ENCODE measurements at places on chromosomes 13 and 19.

GRCh38 chr19:5193192-5193591 is 147.4 kb downstream of the PTPRS start:
- peak; percentile 53 for DNase-seq

- DNase-seq, result no peak
These were observed 2.1 kb upstream of the RAD23A start for GRCh38 chr19:12943437-12944044.

DNA sequence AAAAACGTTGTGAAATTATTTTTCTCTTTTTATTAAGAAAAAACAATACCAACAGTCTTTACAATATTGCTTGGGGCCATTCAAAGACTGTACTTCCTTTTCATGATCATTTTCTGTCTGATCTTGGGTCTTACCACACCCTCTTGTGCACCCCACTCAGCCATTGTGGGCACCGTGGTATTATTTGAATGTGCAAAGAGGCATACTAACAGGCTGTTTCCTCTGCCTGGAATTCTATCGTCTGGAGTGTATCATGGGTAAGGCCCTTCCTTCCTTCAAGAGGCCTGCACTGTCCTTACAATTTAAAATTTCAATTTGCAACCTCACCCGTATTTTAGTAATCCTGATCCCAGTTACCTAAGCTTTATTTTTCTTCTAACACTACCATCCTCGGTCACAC is 76.5 kb downstream of the FGF14 start:
- DNase-seq, result no peak

DNA sequence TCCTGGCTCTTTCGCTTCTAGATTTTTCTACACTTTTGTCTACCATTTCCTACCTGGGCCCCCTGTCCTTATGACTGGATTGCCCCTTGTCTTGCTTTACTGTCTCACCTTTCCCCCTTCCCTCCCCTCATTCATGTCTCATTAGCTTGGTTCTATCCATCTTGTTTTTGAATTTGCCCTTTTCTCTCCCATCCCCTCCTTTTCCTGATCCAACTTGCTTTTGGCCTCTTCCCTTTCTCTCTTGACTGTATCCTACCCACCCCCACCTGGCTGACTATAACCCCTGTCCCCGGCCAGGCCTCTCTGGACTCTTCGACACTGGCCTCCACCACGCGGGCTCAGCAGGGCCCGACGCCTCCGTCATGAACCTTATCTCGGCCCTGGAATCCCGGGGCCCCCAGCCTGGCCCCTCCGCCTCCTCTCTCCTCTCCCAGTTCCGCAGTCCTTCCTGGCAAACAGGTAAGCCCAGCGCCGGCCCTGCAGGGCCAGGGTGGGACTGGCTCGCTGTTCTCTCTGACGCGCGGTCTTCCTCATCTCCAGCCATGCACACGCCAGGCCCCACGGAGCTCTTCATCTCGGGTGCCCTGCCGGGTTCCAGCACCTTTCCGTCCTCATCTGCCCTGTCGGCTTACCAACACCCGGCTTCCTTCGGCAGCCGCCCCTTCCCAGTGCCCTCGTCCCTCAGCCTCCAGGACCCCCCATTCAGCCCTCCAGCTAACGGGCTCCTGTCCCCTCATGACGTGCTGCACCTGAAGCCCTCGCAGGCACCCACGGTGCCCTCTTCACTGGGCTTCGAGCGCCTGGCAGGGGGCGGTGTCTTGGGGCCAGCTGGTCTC is 3.4 kb downstream of the PRR12 start:
- DNase-seq, result no peak

DNA sequence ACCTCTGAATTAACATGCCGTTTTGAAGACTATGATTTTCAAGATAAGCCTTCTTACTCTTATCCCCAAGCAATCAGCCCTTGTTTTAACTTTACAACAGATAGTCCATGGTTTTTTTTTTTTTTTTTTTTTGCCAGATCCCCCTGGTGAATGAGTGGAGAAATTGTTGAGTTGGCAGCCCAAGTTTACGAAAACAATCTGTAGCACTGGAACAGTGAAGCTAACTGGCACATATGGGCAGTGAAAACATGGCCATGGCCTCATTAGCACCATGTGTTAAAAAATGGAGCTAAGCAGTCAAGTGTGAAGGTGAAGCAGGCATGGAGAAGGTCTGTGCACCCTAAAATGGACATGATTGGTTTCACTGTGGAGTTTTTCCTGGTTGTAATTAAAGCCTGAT is 812.1 kb upstream of the MIR17HG start:
- no peak for DNase-seq

- DNase-seq, result no peak
These were observed 14.5 kb downstream of the RFX2 start for GRCh38 chr19:6095760-6096159.

DNA sequence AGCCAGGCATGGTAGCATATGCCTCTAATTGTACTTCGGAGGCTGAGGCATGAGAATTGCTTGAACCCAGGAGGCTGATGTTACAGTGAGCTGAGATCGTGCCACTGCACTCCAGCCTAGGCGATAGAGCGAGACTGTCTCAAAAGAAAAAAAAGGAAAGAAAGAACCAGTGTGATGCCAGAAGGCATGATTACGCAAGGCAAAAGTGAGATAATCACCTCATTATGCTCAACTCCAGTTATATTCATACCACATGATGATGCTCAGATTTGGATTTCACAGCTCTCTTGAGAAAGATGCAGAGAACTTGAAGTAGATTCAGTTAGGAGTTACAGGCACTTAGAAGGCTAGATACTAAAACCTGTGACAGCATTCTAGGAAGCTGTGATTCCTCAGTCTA is 21.8 kb downstream of the RCBTB1 start:
- no peak for DNase-seq

DNA sequence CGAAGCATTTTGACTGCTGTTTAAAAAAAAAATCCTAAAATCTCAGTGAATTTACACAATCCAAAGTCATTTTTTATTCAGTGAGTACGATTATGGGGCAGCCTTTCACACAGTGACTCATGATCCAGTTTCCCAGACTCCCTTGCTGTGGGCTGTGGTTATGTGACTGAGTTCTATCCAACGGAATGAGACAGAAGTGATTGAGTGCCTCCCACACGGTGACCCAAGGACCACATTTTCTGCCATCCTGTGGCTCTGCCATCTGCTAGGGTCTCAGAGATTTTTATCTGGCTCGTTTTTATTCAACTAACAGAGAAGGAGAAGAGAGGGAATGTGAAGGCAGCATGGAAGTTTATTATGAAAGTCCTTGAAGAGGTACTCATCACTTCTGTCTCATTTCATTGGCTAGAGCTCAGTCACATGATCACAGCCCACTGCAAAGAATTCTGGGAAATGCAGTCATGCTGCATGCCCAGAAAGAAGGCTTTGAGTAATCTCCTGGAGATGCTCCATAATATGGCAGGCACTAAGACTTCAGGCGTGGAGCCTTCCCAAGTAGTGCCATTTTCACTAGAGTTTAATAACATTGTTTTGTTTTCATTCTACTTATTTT is 999.4 kb downstream of the UQCRFS1 start:
- no peak for DNase-seq

- DNase-seq, result peak; percentile 19
These were observed 450 bp downstream of the SELENOW start for GRCh38 chr19:47778954-47779351.

DNA sequence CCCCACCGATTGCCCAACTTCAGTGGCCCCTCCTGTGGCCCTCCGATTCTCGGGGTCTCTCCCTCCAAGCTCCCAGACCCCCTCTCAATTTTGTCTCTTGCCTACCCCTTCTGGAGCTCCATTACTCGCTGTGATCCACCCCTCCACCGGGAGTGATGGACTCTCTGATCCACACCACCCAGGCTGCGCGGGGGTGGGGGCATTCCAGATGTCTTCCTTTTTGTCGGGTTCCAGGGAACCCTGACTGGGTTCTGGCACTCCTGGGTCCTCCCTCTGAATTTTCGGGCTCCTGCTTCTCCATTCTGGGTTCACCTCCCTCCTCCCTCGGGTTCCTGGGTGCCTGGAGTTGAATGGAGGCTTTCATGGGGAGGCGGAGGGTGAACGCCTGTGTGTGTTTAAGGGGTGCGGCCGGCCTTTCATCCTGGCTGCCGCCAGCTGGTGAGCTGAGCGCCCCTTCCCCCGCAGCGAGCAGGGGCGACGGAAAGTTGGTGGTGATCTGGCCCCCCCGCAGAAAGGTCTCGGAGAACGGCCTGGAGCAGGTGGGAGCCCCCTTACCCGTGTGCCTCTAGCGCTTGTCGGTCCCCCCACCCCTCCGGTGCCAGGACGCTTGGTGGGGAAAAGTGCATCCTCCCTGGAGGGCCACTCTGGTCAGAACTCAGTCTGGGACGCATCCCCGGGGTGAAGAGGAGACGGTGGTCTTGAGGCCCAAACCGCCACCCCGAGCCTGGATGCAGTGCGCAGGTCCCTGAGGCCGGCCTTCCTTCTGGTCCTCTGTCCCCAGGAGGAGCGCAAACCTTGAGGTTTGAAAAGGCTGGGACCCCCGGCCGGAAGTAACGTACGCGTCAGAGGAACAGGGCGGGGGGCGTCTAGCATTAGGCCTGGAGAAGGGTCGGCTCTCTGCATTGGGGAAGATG is 1.6 kb downstream of the MISP3 start:
- DNase-seq, result peak; percentile 35

DNA sequence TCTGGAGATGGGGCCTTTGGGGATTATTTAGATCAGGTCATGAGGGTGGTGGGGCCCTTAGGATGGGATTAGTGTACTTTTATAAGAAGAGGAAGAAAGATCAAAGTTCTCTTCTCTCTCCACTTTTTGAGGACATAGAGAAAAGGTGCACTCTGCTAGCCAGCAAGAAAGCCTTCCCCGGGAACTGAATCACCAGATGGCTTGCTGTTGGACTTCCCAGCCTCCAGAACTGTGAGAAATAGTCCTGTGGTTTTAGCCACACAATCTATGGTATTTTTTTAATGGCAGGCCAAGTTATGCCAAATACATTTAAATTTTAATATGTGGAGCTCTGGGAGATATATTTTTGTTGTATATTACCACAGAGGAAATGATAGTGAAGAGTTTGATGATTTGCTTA is 385.8 kb downstream of the KLF12 start:
- DNase-seq, result no peak

DNA sequence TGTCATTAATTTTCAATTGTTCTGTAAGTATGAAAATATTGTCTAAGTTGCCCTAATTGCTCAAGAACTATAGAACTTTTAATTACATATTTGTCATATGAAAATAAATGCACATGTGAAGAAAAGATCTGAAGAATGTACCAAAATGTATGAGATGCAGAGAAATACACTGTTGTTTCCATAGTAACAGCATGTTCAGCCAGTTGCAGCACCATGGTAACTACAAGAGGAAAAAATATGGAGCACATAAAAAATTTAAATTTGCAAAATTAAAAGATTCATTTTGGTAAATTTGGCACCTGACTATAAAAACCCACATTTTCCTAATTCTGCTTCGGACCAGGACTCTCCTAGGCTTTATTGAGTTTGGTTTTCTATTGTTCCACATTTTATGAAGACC is 1170.0 kb upstream of the MIR17HG start:
- DNase-seq, result no peak

GRCh38 chr13:55887561-55887960 is 1253.2 kb upstream of the PRR20A start:
- DNase-seq, result no peak

DNA sequence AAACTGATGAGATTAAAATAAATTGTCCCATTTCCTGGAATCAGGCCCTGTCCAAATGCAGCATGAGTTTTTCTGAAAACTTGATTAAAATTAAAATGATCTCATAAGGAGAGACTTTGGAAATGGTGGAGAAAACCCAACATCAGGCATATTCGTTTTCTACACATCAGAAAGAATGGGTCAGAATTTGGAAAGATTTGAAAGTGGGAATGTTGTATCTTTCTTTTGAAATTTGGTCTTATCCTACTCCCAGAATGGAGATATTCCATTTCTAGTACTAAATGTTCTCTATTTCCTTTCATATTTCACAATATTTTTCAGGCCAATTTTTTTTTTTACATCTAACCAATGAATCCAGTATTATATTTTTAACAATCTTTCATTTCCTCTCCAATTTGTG is 223.9 kb upstream of the RXFP2 start:
- DNase-seq, result no peak

GRCh38 chr13:44541601-44542000 is 34.5 kb downstream of the TSC22D1 start:
- DNase-seq, result no peak

DNA sequence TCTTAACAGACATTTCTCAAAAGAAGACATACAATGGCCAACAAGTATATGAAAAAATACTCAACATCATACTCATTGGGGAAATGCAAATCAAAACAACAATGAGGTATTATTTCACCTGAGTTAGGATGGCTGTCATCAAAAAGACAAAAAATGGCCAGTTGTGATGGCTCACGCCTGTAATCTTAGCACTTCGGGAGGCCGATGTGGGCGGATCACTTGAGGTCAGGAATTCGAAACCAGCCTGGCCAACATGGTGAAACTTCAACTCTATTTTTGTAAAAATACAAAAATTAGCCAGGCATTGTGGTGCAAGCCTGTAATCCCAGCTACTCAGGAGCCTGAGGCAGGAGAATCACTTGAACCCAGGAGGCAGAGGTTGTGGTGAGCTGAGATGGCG is 22.0 kb downstream of the CEACAM16 start:
- no peak for DNase-seq

- no peak for DNase-seq
These were observed 1.1 kb upstream of the ARHGAP35 start for GRCh38 chr19:46859637-46860124.

DNA sequence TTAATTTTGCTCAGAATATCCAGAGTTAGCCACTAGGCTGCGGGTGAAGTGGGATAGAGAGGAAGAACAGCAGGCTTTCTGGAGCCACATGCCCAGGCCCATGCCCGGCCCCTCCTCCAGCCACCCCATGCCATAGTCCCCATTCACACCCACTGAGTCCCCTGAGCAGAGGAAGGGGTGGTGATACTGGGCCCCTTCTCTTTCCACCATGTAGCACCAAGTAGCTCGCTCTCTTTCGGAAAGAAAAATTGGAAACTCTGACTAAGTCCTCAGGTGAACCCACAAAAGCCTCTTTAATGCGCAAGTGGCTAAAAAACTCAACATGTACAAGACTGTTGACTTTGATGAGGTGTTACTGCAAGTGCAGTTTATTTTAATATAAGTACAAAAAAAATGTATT is 76.7 kb upstream of the GPR183 start:
- DNase-seq, result no peak

DNA sequence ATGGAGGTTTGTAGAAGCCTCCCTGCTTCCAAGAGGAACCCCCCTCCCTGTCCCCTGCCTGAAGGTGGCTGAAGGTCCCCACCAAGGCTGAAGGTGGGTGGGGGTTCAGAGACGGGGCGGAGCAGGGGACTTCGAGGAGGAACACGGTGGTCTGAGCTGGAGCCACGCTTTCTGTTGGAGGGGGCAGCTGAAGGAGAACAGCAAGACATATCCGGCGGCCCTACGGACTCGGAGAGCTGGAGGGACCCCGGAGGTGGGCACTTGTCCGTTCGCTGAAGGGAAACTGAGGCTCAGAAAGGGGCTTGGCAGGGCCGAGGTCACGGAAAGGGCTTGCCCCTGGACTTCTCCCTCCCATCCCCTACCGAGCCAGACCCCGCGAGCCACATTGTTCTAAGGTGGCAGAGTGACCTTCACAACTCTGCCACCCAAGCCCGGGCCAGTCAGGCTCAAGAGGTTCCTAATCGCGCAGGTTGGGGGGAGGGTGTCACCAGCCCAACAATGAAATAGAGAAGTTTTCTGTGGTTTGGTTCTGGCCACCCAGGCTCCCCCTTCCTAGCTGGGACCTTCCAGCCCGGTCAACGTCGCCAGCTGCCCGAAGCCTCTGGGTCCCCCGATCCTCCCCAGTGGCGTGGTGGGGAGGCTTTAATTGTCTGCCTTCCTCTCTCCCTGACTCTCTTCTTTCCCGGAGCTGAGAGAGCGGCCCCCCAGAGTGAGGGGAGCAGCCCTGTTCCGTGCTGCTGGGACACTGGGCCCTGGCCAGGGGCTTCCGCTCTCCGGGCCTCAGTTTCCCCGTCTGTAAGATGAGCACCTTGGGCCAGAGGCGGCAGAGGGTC is 15.5 kb upstream of the KCNN1 start:
- no peak for DNase-seq

- no peak for DNase-seq
These were observed 703 bp downstream of the NEK3 start for GRCh38 chr13:52158629-52159158.

Data from hypothalamus (tissue), 51 donors.